ENCODE measurements at places on chromosomes 2 and 18. TPM values are rescaled to one million over a fixed set of nuclear protein-coding genes. Genes with fewer than 3 reads are reported as not detected.

Gene PCARE
- not detected for total RNA-seq

- no peak for DNase-seq
These were observed 6.6 kb downstream of the FOSL2 start for GRCh38 chr2:28399289-28399688.

DNA sequence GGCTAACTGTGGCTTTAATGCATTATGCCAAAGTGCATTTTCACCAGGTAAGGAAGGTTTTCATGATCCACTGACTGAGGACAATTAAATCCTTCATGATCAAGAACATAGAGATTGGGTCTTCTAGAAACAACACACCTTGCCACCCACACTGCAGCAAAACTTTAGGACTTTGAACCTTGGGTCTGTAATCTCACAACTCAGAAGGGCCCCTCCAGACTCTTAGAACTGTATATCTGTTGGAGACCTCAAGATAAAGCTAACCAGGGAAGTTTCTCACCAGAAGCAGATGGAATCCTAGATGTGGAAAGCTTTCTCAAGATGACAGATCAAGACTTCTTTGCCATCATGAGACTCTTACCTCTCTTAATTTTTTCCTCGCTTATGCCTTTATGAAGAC lies 42.5 kb upstream of the MAT2A start:
- DNase-seq: no peak

GRCh38 chr2:148981324-148981723 lies 57.2 kb upstream of the LYPD6B start:
- peak; percentile 8 for DNase-seq

GRCh38 chr2:84906900-84907714 lies 1.7 kb downstream of the TMSB10 start:
- peak; percentile 84 for DNase-seq

Gene BMP10
- total RNA-seq: not detected

GRCh38 chr2:174835797-174836255 lies 71.6 kb upstream of the CHRNA1 start:
- DNase-seq: peak; percentile 87

Gene DCDC2C
- total RNA-seq: not detected

- no peak for DNase-seq
These were observed 242.7 kb upstream of the NRP2 start for GRCh38 chr2:205439621-205440020.

DNA sequence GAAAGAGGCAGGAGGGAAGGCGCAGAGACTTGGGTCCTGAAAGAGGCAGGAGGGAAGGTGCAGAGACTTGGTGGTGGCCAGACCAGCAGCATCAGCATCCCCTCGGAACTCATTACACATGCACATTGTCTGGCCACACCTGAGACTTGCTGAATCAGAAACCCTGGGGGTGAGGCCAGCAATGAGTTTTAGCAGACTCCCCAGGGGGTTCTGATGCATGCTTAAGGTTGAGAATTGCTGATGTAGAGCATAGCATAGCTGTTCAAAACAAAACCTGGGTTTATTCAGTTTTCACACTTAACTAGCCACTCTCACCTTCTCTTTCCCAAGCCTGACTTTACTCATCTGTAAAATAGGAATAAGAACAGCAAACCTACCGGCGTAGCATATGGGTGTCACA lies 122.9 kb downstream of the MRO start:
- no peak for DNase-seq

DNA sequence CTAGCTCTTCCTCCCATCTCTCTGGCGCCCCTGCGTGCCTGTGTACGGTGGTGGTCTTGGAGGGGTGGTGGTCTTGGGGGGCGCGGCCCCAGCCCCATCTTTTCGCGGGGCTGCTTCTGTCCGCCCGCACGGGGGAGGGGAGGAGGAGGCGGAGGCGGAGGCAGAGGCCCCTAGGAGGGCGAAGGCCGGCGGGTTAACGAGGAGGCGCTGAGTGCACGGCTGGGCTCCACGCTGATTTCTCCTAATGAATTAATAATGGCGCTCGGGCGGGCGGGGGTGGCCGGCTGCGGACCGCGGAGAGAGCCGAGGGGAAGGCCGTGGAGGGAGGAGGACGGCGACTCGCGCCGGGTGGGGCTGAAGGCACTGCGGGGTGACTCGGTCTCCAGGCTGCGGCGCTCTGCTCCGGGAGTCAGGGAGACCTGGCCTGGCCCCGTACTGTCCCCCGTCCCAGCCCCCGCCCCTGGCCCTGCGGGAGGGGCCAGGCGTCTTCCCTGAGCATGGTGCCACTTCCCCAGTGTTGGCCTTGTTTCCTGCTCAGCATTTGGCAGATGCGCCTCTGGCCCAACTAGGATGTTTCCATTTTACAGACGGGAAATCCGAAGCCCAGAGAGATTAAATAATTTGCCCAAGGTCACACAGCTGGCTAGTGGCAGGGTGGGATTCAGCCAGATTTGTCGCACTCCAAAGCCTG lies 6.0 kb downstream of the GAREM2 start:
- peak; percentile 20 for DNase-seq

Gene POTEI
- total RNA-seq: not detected

Gene FMNL2
- total RNA-seq: 13.2 TPM

Gene SCYGR2
- not detected for total RNA-seq

DNA sequence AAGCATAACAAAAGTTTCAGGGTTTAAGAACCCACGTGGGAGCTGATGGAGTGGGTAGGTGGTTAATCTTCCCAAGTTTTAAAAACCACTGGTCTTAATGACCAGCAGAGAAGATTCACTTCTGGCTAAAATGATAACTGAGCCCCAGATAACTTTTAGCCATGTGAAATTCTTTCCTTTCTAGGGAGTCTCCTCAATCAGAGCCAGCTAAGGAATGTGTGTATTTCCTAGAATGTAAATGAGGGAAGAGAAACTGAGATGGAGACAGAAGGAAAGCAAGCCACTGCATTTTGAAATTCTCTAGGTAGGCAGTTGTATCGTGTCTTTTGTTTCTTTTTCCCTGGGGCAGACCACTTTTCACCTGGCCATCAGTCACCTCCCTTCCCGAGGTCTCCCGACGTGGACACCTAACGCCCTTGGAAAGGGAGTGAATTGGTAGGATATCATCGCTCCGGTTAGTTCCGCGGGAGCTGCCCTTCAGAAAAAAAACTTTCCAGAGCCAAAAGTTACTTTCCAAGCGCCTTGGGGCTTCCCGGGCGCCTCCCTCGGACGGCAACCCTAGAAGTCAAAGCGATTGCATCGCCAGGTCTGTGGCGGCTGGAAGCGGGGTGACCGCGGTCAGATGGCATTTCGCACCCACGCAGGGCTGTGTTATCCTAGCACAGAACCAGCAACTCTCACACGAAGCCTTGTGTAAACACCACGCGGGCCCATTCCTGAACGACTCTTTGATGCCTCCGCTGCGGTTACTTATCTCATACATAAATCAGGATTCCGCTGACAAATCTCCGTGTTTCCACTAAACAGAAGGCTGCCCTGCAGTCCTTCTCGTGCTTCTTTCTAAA lies 1.3 kb downstream of the COLEC12 start:
- DNase-seq: peak; percentile 96

GRCh38 chr2:241358470-241358869 lies 2.4 kb downstream of the FARP2 start:
- no peak for DNase-seq

Gene ABCG5
- not detected for total RNA-seq

DNA sequence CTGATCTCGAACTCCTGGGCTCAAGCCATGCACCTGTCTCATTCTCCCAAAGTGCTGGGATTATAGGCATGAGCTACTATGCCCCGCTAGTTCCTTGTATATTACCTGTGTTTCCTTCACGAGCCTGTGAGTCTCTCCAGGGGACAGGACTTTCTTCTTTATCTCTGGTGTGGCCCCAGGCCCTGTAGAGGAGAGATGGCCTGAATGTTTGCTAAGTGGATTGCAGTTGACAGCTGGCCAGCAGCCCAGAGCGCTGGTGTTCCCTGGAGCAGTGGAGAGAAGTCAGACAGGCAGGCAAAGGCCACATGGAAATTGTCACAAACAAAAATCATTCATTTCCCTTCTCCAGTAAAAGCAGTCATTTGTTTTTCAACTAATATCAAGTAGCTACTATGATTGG lies 17.9 kb downstream of the LPIN1 start:
- DNase-seq: no peak

Gene SCTR
- not detected for total RNA-seq

Gene CHRND
- total RNA-seq: not detected

Gene ELOA2
- total RNA-seq: not detected

- no peak for DNase-seq
These were observed 322.8 kb downstream of the STK39 start for GRCh38 chr2:167924556-167924955.

- peak; percentile 92 for DNase-seq
These were observed 4.3 kb downstream of the AGPS start for GRCh38 chr2:177396703-177397460.

- no peak for DNase-seq
These were observed 150.7 kb downstream of the DYSF start for GRCh38 chr2:71603851-71604725.

Gene ANKRD30B
- total RNA-seq: 0.57 TPM

DNA sequence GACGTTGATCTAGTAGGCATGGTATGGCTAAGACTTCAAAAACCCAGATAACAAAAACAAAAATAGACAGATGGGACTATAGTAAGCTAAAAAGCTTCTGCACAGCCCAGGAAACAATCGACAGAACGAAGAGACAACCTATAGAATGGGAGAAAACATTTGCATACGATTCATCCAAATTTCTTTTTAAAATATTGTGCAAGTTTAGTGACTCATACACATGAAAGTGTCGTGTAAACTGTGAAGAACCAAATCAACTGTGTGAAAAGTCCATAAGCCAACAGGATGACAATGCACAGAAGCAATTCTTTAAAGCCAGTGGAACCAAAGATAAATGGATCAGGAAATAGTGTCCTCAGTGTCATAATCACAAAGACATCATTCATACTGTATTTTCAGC lies 671.1 kb downstream of the RNF144A start:
- no peak for DNase-seq

Gene TTR
- total RNA-seq: not detected

GRCh38 chr2:109525836-109526235 lies 87.9 kb downstream of the SEPTIN10 start:
- no peak for DNase-seq

Gene HRH4
- total RNA-seq: not detected

- DNase-seq: peak; percentile 55
These were observed 383.9 kb downstream of the ARHGAP15 start for GRCh38 chr2:143513081-143513480.

Gene CFAP65
- not detected for total RNA-seq

Gene TYMS
- total RNA-seq: 66.4 TPM

Gene PLB1
- 1.5 TPM for total RNA-seq

- peak; percentile 39 for DNase-seq
These were observed 686 bp upstream of the PNO1 start for GRCh38 chr2:68157002-68157401.

DNA sequence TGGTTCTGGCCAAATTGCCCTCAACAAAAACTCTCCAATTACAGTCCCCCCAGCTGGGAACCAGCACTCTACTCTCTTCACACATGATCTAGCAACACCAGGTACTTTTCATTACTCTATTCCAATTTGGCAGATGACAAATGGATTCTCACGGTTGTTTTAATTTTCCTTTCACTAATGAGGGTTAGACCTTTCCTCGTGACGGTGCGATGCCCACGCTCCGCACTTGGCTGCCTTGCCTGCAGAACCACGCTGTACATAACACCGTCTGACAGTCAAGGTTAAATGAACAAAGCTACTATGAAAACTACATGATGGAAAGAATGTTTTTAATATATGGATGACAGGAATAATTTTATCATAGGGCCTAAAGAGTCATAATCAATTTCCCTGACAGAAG lies 141.5 kb downstream of the FBXO15 start:
- no peak for DNase-seq

- no peak for DNase-seq
These were observed 72.5 kb downstream of the FAM210A start for GRCh38 chr18:13653746-13654433.

Gene FZD7
- 39.8 TPM for total RNA-seq

GRCh38 chr2:170690640-170691039 lies 24.5 kb upstream of the SP5 start:
- DNase-seq: no peak

DNA sequence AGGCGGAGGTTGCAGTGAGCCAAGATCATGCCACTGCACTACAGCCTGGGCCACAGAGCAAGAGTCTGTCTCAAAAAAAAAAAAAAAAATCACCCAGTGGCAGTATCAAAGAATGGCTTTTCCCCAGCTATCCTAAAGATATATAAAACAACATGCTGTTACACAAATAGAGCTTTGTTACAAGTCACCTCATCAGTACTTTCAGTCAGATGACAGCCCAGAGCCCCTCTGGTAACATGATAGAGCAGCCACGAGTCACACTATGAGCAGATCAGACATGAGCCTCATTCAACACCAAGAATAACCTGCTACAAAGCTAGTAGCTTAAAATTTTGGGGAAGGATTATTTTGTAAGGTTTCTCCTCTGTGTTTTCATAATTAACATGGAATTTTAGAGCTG lies 25.2 kb downstream of the PDE11A start:
- no peak for DNase-seq

Gene LOXHD1
- not detected for total RNA-seq

Gene REG1A
- not detected for total RNA-seq

- no peak for DNase-seq
These were observed 71.8 kb downstream of the ACVR1 start for GRCh38 chr2:157804355-157804754.

- no peak for DNase-seq
These were observed 43.4 kb downstream of the GREB1 start for GRCh38 chr2:11577101-11577883.

- peak; percentile 22 for DNase-seq
These were observed 3.2 kb downstream of the EMX1 start for GRCh38 chr2:72920318-72921087.

GRCh38 chr2:30113617-30114293 lies 33.1 kb upstream of the YPEL5 start:
- DNase-seq: peak; percentile 98

- peak; percentile 31 for DNase-seq
These were observed 35.4 kb downstream of the TMX3 start for GRCh38 chr18:68679528-68679927.

Gene FAM210A
- total RNA-seq: 12.0 TPM

Gene ALKAL2
- not detected for total RNA-seq

- peak; percentile 4 for DNase-seq
These were observed 363.6 kb downstream of the CTNNA2 start for GRCh38 chr2:79876430-79876829.

DNA sequence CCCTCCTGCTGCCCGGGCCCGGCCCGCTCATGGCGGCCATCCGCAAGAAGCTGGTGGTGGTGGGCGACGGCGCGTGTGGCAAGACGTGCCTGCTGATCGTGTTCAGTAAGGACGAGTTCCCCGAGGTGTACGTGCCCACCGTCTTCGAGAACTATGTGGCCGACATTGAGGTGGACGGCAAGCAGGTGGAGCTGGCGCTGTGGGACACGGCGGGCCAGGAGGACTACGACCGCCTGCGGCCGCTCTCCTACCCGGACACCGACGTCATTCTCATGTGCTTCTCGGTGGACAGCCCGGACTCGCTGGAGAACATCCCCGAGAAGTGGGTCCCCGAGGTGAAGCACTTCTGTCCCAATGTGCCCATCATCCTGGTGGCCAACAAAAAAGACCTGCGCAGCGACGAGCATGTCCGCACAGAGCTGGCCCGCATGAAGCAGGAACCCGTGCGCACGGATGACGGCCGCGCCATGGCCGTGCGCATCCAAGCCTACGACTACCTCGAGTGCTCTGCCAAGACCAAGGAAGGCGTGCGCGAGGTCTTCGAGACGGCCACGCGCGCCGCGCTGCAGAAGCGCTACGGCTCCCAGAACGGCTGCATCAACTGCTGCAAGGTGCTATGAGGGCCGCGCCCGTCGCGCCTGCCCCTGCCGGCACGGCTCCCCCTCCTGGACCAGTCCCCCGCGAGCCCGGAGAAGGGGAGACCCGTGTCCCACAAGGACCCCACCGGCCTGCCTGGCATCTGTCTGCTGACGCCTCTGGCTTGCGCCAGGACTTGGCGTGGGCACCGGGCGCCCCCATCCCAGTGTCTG lies 767 bp downstream of the RHOB start:
- DNase-seq: peak; percentile 51
